DMS153 (cell line): ENCODE measurements at places on chromosomes 7 and 10.

GRCh38 chr10:79449181-79450146 is 4.0 kb upstream of the ZCCHC24 start:
- DNase-seq: no peak

- DNase-seq: no peak
Observed at GRCh38 chr7:112889268-112889667, 99.1 kb upstream of the TMEM168 start.

- DNase-seq: peak; percentile 16
Observed at GRCh38 chr7:140304191-140304799, 94.0 kb downstream of the SLC37A3 start.

- DNase-seq: no peak
Observed at GRCh38 chr10:113716109-113716910, 35.2 kb upstream of the PLEKHS1 start.

DNA sequence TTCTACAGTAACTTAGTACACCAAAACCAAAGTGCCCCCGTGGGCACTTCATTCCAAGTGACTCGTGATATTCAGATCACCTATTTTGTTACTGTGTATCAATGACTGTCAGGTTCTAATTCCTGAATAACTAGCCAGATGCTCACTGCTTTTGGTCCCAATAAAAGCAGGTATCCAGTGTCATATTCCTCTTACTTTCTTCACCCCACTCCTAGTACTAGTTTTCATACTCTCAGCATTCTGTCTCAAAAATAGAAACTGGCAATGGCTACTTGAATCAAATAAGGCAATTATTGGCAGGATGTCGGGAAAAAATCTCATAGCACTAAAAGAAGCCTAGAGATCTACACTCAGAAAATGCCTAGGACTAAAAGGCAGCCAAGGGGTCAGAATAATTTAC is 84.6 kb downstream of the ZNF467 start:
- no peak for DNase-seq

DNA sequence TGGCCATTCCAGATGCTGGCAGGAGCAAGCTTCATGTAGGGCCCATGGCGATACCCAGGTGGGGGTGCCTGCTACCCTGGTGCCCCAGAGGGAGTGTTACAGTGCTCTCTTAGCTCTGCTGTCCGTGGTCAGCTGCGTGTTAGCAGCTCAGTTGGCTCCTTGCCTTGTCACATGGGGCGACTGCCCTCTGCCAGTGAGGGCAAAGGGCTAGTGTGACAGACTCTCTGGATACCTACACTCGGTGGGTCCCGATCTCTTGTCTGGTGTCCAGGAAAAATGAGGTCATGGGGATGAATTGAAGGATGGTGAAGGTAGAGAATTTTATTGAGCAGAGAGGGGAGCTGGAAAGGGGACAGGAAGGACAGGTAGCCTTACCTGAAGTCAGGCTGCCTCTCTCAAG is 152.2 kb downstream of the CYP26A1 start:
- no peak for DNase-seq

DNA sequence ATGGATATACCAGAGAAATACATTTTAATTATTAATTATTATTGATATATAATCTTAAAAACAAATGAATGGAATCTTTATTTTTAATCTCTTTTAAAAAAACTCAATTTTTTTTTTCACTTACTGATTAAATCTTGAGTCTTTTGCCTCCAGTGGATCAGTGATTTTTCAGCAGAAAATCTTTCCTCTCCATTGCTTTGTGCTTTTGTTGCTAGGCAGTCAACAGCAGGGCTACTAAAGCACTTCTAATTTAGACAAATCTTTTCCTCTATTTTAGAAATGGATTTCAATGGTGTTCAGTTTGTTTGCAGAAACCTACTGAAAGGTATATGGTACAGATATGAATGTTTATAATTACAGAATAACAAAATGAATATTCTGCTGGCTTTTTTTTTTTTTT is 143.6 kb downstream of the ST7 start:
- no peak for DNase-seq

- DNase-seq: no peak
Observed at GRCh38 chr7:110417611-110418010, 673.3 kb upstream of the LRRN3 start.

GRCh38 chr7:100882201-100882600 is 7.3 kb downstream of the SRRT start:
- no peak for DNase-seq

GRCh38 chr7:132397070-132397469 is 179.2 kb downstream of the PLXNA4 start:
- DNase-seq: no peak

DNA sequence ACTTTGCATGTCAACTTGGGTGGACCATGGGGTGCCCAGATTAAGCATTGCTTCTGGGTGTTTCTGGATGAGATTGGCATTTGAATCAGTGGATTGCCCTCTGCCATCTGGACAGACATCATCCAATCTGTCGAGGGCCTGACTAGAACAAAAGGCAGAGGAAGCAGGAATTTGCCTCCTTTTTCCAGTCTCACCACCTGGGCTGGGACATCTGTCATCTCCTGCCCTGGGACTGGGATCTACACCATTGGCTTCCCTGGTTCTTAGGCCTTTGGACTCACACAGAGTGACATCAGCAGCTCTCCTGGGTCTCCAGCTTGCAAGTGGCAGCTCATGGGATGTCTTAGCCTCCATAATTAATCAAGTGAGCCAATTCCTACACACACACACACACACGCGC is 10.3 kb downstream of the SLC13A4 start:
- DNase-seq: no peak

GRCh38 chr10:18293536-18294510 is 153.6 kb downstream of the CACNB2 start:
- DNase-seq: no peak

DNA sequence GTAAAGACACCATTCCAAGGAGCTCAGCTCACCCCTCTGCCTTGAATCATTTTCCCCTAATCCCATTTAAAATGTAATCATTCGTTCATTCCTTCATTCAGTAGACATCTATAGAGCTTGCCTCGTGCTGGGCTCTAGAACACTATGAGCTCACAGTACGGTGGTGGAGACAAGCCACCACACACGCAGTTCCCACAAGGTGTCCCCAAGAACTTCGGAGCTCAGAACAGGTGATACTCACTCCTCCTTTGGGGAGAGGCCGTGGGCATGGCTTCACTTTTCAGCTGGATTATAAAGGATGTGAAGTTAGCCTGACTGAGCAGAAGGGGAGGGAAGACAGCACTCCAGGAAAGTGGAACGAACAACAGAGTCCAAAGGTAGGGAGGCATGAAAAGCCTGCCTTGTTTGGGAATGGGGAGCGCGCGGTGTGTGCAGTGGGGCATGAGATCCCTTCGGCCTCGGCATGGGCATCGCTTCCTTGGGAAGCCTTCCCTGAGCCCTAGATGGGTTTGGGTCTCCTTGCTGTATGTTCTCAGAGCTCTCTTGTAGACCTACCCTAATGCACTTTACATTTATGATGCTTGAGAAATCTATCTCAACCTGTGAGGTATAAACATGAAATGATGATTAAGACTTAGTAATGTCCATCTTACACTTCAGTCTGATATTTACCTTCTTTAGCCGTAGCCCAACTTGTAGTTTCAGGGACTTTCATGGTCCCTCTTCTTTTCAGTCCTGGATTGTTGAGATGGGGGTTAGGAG is 809 bp upstream of the OGA start:
- DNase-seq: peak; percentile 56

GRCh38 chr10:99917963-99918825 is 91.6 kb downstream of the DNMBP start:
- no peak for DNase-seq

- no peak for DNase-seq
Observed at GRCh38 chr10:25565570-25565969, 368.5 kb upstream of the MYO3A start.

DNA sequence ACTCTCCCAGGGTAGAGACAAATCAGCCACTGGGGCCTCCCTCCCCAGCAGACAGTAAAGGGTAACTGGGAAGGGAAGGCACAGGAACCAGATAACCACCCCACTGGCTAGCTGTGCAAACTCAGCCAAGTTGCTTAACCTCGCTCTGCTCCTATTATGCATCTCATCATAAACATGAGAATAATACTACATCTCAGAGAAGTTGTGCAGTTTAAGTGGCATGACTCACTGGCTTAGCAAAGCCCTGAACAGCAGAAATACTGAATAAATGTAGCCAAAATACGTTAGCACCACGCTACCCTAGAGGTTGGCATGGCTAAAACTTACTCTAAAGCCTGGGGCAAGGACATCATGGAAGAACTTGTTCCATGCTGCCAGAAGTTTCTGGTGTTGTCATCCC is 128.1 kb upstream of the ANK3 start:
- DNase-seq: no peak

GRCh38 chr7:45625067-45625466 is 50.9 kb downstream of the ADCY1 start:
- no peak for DNase-seq

- no peak for DNase-seq
Observed at GRCh38 chr10:35335133-35336083, 901 bp upstream of the CCNY start.

GRCh38 chr10:103394180-103394579 is 2.1 kb downstream of the ATP5MK start:
- DNase-seq: no peak

- DNase-seq: no peak
Observed at GRCh38 chr10:86727470-86727869, 28.9 kb upstream of the BMPR1A start.

DNA sequence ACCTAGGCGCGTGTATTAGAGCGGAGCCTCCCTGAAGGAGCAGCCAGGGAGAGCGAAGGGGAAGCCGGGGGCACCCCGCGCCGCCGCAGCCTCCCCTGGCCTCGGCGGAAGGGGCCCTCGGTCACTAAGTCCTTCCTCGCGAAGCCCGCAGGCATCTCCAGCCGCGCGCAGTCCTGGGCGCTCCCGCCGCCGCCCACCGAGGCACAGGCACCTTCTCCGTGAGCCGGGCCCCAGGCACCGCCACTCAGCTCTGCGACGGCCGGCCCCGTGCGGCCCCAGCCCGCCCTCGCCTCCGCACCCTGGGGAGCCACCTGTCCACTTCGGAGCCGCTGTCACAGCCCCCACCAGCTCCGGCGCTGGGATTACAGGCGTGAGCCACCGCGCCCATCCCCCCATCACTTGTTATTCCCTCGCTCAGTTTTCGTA is 80.8 kb downstream of the ZNF467 start:
- DNase-seq: no peak

GRCh38 chr10:111598433-111599059 is 521.7 kb downstream of the ADRA2A start:
- DNase-seq: no peak

DNA sequence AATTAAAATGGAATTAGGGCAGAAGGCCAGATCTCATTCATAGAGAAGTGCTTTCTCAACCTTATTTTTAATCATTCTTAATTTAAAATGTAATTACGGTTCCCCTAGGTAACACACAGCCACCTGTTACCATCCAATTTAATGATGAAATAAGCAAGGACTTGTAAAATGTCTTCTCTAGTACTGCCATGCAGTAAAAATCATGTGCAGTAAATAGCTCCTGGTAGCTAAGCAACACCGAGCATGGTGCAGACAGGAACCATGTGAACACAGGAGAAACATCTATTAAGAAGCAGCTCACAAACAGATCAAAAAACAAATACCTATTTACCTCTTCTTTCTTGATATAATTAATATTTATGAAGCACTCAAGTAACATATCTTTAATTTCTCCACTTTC is 15.1 kb downstream of the NCAPG2 start:
- DNase-seq: no peak

- peak; percentile 52 for DNase-seq
Observed at GRCh38 chr7:44257618-44258422, 57.0 kb downstream of the YKT6 start.

DNA sequence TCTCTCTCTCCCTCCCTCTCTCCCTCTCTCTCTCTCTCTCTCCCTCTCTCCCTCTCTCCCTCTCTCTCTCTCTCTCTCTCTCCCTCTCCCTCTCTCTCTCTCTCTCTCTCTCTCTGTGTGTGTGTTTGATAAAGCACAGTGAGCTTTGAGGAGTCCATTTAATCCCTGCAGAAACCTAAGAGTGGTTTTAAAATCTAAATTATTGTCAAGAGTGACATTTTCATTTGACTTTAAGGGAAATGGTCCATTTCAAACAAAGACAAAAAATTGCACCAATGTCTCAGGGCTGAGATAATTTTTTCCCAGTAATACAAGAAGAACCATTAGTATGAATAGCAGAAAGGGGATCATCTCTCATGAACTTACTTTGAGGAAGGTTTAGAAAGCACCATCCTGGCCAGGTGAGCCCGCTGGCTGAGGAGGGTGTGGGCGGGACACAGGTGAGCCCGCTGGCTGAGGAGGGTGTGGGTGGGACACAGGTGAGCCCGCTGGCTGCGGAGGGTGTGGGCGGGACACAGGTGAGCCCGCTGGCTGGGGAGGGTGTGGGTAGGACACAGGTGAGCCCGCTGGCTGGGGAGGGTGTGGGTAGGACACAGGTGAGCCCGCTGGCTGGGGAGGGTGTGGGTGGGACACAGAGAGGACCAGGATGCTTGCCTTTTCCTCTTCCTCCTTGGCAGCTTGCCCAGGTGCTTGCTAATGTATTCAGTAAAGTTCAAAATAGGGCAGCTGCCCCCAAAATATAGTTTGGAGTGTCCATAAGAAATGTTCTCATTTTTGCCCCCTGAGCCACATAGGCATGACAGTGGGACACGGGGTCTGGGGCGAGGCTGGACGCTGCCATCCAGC is 125.0 kb downstream of the DNAJB6 start:
- no peak for DNase-seq

GRCh38 chr10:78597796-78598555 is 470.8 kb upstream of the ZMIZ1 start:
- peak; percentile 30 for DNase-seq

DNA sequence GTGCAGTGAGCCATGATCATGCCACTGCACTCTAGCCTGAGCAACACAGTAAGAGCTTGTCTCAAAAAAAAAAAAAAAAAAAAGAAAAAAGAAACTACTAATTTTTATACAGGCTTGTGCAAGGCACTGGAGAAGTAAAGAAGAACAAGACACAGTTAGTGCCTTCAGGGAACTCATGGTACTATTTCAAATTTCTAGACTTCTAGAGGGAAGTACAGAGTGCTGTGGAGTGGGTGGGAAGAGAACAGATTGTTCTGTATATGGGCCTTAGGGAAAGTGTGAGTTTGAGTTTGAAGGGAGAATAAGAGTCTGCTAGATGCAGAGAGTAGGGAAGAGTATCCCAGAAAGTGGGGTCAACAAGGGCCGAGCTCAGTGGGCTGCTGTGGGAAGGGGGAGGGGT is 234.8 kb downstream of the PHTF2 start:
- DNase-seq: no peak

GRCh38 chr7:34320926-34321661 is 336.9 kb upstream of the NPSR1 start:
- DNase-seq: peak; percentile 64

DNA sequence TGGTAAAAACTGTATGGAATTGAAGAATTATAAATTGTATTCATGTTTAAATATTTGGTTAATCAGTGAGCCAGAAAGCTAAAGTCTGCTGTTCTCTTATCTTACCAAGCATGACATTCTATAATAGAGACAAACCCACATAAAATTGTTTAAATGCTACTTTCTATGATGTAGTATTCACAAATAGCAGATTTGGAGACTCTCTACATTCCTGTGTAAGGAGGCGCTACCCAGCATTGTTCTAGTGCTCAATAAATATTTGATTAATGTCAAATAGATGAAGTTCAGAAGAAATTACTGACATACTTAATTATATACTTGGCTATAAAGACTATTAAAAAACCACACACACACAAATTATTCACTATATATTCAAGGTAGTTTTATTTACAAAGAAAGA is 49.8 kb downstream of the DOCK4 start:
- DNase-seq: no peak

GRCh38 chr10:60271319-60272040 is 118.2 kb downstream of the ANK3 start:
- DNase-seq: no peak
